ENCODE measurements at places on chromosomes 6 and 20. TPM values are rescaled to one million over a fixed set of nuclear protein-coding genes. Genes with fewer than 3 reads are reported as not detected.

The GPX5 gene
- not detected for total RNA-seq

The KCNK16 gene
- not detected for total RNA-seq

The MTFR2 gene
- total RNA-seq, result 9.1 TPM

The HSPA12B gene
- total RNA-seq, result 0.14 TPM

The SLPI gene
- 502 TPM for total RNA-seq

The SAPCD1 gene
- 0.63 TPM for total RNA-seq

The SLC22A23 gene
- 24.8 TPM for total RNA-seq

The C6orf58 gene
- not detected for total RNA-seq
